Activated effector memory CD4-positive, alpha-beta T cell treated with anti-CD3 and anti-CD28 coated beads, Interleukin-2, amount 50 U/mL, for 16 hours (primary cell): ENCODE measurements at places on chromosomes 5 and 9.
A peak's percentile ranks its signal among the peaks of the same experiment; 100 is the strongest.

- no peak for DNase-seq
Measured at GRCh38 chr9:69740872-69741505, 18.8 kb downstream of the PTAR1 start.

GRCh38 chr5:112419164-112419985, at the start of gene EPB41L4A:
TSS of gene EPB41L4A (minus strand) at chr5:112419277. CDS start at chr5:112419039, 238 bp downstream.
- no peak for DNase-seq

DNA sequence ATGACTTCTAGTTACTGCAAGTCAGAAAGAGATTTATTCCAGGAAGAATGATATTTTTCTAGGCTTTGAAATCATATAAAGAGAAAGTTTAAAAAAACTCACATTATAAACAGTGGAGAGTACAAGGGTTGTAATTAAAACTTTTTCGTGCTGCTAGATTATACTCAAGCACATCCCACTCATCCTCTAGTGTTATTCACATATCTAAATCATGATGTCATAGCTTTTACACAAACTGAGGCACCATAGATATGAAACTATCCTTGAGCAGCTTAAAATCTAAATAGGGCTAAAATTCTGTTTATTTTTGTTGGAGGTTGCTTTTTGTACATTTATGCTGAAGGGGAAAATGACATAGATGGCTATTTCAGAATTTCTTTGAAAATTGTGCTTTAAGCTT, 30.0 kb downstream of the TENT2 start:
- no peak for DNase-seq

DNA sequence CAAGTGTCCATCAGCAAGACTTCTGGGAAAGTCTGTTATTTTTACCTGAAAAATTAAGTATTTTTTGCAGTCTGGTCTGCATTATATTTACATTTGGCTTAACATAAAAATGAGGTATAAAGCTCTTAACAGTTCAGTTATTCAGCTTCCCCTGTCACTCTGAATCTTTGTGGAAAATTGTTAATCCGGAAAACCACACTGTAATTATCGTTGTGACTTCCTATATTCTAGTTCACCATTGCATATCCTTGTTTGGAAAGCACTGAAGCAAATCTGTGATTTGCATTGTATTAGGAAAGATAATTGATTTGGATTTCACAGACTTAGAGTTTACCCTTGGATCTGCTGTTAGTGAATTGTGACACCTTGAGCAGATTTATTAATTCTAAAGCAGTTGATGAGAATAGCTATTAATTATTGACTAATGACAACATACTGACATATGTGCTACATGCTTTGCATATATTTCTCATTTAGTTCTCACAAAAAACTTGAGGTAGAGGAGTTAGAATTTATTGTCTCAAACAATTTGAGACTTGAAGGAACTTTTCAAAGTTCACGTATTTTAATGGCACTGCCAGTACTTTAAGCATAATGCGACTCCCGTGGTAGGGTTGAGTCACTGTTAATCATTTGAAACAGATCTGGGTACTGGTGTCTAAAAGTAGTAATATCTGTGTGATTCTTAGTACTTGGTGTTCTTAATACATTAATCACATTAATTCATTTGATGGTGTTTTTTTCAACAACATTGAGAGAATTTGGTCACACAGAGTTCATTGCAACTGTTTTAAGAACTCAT, 71.8 kb upstream of the LRRC70 start:
- no peak for DNase-seq

DNA sequence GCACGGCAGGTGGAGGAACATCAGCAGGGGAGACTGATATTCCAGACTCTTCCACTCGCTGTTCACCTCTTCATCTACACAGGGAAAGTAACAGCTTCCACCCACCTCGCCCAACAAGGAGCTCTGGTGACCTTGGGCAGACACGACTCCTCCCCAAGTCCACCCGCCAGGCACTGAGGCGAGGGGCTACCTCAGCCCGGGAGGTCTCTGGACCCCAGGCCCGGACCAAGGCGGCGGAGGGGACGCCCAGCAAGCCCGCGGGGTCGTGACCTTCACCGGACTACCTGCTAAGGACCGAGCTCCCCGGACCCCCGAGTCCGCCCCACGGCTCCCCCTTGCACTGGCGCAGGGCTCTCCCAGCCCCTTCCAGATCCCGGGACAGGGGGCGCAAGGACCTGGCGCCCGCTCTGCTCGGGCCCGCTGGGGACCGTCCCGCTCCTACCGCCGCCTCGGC, 70.2 kb upstream of the LPCAT1 start:
- no peak for DNase-seq

- DNase-seq: no peak
Measured at GRCh38 chr5:84564321-84565075, 179.8 kb upstream of the EDIL3 start.

DNA sequence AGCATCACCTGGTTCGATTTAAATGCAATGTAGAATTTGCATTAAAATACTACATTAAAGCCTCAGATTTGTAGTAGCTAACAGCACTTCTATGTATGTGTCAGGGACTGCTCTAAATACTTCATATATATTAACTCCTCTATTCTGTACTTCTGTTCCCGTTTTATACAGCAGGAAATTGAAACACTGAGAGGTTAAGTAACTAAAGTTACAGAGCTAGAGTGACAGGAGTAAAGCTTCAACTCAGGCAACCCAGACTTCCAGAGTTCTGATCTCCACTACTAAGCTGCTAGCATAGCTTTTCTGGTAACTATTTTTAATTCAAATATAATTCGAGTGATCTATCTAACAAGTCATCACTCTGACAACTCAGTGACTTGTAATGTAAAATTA, 619 bp upstream of the APC start:
- DNase-seq: no peak

DNA sequence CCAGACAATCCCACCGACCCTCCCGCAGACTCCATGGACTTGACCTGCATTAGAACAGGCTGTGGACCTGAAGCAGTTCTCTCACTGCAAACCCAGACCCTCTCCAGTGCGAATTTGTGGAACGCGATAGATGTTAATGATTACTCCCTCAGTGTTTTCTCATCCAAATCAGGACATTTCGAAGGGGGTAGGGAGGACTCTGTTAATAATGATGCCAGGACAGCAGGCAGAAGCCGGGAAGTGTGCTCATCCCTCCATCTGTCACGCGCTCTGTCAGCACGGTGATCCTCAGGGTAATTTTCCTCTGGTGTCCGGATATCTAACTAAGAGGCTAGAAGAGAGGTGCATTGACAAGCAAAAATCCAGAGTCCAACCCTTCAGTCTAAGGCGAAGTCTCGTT, 18.8 kb downstream of the RAPGEF1 start:
- no peak for DNase-seq

- peak; percentile 60 for DNase-seq
Measured at GRCh38 chr9:126470241-126470993, 143.3 kb upstream of the LMX1B start.

DNA sequence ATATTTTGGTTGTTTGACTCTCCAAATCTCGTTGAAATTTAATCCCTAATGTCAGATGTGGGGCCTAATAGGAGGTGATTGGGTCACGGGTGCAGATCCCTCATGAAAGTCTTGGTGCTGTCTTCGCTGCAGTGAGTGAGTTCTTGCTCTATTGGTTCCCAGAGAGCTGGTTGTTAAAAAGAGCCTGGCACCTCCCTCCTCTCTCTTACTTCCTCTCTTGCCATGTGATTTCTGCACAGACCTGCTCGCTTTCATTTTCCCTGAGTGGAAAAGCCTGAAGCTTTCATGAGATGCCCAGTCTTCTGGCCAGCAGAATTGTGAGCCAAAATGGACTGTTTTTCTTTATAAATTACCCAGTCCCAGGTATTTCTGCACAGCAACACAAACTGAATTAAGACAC, 221.6 kb downstream of the MAT2B start:
- DNase-seq: no peak

GRCh38 chr5:12277504-12278192, 373.4 kb upstream of the CTNND2 start:
- DNase-seq: no peak

DNA sequence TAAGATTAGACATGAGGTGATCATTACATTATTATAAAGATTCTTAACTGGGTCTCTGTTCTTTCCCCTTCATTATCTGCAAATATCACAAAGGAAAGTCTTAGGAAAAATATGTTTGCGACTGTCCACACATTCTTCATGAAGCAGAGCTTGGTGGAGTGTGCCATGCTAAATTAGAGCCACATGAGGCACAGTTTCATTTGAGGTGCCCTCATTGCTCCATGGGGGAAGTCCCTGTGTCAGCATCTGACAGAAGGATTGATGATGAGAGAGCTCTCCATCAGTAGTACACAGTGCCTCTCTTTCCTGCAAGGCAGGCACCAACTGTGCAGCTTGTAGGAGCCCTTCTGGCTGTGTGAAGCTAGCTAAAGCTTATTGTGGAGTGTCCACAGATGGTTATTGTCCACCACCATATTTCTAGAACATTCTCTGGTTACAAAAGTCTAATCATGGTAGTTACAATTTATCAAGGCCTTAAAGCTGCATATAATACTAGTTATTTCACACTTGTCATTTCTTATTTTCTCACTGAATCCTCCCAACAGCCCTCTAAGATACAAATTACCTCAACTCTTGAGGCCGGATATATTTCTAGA, 63.9 kb downstream of the C9orf152 start:
- DNase-seq: peak; percentile 66

- DNase-seq: no peak
Measured at GRCh38 chr5:116598911-116599310, 24.3 kb upstream of the SEMA6A start.

GRCh38 chr5:135255461-135256178, 143.4 kb downstream of the MACROH2A1 start:
- DNase-seq: no peak

DNA sequence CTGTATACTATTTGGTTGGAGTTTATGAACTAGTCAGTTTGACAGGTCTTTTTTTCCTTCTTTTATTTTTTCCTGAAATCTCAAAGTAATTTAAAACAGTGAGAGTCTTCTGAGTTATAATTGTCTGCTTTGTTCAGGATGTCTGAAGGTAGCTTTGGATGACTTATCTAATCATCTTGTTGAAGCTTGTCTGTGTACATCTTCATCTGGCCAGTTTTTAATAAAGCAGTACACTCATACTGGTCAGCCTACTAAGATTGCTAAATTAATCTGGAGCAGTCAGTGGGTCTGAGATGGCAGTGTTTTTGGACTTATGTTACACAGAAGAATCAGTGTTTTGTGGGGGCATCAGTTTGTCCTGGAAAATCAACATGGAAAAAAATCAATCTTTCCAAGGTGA, 482.4 kb downstream of the CDH10 start:
- DNase-seq: no peak

GRCh38 chr5:56808211-56808610, 7.1 kb upstream of the MAP3K1 start:
- DNase-seq: no peak

DNA sequence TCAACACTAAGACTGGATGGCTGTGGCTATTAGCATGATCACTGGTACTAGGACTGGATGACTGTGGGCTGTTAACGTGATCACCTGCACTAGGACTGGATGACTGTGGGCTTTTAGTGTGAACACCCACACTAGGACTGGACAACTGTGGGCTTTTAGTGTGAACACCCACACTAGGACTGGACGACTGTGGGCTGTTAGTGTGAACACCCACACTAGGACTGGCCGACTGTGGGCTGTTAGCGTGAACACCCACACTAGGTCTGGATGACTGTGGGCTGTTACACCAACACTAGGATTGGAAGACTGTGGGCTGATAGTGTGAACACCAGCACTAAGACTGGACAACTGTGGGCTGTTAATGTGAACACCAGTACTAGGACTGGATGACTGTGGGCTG, 329.2 kb downstream of the OSTF1 start:
- DNase-seq: no peak

- no peak for DNase-seq
Measured at GRCh38 chr5:115977096-115977495, 14.8 kb downstream of the LVRN start.

GRCh38 chr5:5188376-5189050, 48.4 kb downstream of the ADAMTS16 start:
- DNase-seq: no peak

- no peak for DNase-seq
Measured at GRCh38 chr9:108156270-108156998, 666.9 kb upstream of the KLF4 start.

- DNase-seq: no peak
Measured at GRCh38 chr9:125591888-125592287, 115.1 kb downstream of the MAPKAP1 start.

DNA sequence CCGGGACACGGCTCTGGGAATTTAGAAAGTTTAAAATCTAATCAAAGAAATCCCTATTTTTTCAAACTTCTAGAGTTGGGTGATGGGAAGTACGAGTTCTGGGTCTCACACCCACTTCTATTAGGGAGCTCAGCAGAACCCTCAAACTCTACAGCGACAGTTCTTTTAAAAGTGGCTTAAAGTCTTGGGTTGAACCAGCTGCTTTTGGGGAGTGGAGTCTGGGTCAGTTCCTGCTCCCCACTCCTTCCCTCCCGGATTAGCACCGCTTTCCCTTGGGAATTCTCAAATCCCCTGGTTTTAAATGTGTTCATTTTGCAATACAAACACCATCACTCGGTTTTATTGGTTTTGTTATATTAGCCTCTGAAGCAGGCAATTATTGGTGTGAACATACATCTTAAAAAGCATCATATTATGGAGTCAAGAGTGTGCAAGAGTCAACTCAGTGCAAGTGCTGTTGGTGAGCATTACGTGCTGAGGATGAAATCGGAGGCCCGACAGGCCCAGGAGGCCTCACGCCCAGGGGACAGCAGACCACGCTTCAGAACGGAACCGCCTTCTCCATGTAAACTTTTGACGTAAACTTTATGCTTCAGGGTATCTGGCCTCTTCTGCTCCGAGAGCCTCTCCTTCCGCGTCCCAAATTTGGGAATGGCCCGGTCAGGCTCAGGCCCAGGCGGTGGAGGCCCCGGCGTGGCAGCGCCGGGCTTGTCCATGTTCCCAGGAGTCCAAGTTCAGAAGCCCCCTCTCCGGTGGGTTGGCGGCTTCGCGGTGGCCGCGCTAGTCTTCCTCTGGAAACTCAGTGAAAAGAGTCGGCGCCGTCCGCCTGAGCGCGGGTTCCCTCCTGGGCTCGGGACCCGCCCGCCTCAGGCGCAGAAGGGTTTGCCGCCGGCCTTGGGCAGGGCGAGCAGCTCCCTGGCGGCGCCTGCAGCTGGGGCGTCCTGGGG, 5.3 kb downstream of the IRX4 start:
- no peak for DNase-seq

- no peak for DNase-seq
Measured at GRCh38 chr5:161566081-161566480, 19.6 kb upstream of the GABRB2 start.

- peak; percentile 76 for DNase-seq
Measured at GRCh38 chr5:95644351-95645042, 2.1 kb upstream of the RFESD start.

GRCh38 chr5:14464096-14464495, 117.5 kb upstream of the OTULINL start:
- DNase-seq: no peak
